Stimulated activated CD8-positive, alpha-beta memory T cell treated with anti-CD3 and anti-CD28 coated beads, Interleukin-7, amount 100 ng/mL, for 1 hour (primary cell): ENCODE measurements at places on chromosomes 3 and 15.

- no peak for DNase-seq
Observed at GRCh38 chr3:72489901-72490300, 358.3 kb downstream of the SHQ1 start.

DNA sequence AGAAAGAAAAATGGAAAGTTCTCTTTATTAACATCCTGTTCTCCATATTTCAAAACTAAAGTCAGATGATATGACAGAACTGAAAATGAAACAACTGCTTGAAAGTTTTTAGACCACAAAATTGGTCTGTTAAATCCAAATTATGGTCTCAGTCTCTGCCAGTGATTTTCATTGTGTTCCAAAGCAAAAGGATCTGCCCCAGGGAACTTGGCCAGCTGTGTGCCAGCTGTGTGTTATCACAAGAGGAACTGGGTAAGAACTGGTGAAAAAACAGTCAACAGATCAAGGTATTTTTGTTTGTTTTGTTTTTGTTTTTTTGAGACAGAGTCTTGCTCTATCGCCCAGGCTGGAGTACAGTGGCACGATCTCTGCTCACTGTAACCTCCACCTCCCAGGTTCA lies 323.3 kb downstream of the CTNNB1 start:
- DNase-seq: no peak

- no peak for DNase-seq
Observed at GRCh38 chr3:9379327-9379726, 16.5 kb downstream of the THUMPD3 start.

- no peak for DNase-seq
Observed at GRCh38 chr3:119500265-119500664, 1.9 kb downstream of the TIMMDC1 start.

DNA sequence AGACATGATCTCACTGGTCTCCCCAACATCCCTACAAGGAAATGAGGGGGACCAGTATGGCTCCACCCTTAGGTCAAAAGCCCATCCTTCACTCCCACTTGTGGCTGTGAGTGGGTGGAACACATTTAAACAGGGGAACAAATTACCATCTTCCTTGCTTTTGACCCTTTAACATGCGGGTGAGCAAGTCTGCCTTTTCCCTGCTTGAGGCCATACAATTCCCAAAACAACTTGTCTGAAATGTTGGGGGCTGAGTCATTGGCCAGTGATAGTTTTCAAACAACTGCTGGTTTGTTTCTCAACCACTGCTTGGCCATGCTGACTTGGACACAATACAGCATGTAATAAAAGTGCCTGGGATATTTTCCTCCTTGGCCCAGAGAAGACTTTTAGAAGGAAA lies 39.6 kb downstream of the COL8A1 start:
- no peak for DNase-seq

GRCh38 chr3:41448396-41448795 lies 249.1 kb downstream of the CTNNB1 start:
- DNase-seq: no peak

- no peak for DNase-seq
Observed at GRCh38 chr15:100016632-100017031, 283.4 kb upstream of the LYSMD4 start.

DNA sequence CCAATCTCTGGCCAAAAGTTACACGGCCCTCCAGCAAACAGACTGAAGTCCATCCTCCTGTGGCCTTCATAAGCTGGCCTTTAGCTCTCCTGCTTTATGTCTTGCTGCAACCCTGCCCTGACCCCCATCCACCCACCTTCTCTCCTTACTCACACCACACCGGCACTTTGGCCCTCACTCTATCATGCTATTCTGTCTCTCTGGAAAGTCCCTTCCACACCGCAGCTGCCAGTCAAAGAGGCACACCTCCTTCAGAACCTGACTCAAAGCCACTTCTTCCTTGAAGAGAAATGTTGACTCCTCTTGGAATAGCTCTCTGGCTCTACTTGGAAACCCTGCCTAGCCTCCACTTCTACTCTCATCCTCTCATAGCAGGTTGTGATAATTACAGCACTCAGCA lies 4.5 kb downstream of the GPR156 start:
- DNase-seq: no peak

GRCh38 chr3:16060358-16060852 lies 114.1 kb upstream of the GALNT15 start:
- DNase-seq: no peak

- no peak for DNase-seq
Observed at GRCh38 chr3:157220211-157220610, 60.3 kb upstream of the CCNL1 start.
